ENCODE measurements at places on chromosomes 2 and 18.

DNA sequence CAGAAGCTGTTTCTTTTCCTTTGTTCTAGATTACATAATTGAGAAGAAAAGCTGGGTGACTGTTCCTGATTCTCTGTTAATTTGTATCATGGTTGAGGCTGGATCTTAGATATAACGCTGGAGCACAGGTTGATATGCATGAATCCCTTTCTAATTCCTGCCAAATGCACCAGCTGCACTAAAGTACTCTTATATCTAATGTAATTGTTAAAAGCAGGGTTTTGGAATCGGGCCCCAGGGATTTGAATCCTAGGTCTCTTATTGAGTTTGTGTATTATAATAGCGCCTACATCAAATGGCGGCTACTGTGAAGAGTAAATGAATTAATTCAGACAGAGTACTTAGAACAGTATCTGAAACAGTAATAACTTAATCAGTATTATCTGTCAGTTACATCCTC, 80.4 kb downstream of the MC4R start:
- no peak for DNase-seq

DNA sequence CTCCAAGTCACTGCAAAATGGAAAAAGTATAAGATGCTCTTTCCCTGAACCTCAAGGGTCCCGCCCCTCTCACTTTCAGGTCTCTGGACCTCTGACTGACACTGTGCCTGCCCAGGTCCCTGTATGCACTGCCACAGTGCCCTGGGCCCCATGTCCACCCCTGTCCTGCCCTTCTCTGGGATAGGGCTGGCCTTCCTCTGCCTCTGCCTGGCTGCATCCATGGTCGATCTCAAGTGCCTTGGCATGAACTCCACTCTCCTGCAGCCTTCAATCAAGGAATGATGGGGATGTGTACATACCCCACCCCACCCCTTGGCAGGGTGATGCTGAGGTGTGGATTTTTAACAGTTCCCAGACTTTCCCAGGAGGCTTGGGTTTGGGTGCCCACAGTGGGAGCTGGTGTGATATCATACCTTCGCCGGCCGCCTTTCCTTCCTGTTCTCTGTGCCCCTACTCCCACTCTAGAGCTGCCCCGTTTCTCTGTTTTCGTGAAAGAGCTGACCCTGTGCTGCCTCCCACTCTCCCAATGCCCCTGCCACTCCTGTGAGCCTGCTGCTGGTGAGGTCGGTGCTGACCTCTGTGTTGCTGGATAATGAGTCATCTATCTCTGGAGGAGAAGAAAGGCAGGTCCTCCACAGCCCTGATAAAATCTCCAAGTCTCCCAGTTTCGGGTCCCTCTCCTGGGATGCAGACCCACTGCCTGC, 18.9 kb downstream of the PTPN18 start:
- no peak for DNase-seq

DNA sequence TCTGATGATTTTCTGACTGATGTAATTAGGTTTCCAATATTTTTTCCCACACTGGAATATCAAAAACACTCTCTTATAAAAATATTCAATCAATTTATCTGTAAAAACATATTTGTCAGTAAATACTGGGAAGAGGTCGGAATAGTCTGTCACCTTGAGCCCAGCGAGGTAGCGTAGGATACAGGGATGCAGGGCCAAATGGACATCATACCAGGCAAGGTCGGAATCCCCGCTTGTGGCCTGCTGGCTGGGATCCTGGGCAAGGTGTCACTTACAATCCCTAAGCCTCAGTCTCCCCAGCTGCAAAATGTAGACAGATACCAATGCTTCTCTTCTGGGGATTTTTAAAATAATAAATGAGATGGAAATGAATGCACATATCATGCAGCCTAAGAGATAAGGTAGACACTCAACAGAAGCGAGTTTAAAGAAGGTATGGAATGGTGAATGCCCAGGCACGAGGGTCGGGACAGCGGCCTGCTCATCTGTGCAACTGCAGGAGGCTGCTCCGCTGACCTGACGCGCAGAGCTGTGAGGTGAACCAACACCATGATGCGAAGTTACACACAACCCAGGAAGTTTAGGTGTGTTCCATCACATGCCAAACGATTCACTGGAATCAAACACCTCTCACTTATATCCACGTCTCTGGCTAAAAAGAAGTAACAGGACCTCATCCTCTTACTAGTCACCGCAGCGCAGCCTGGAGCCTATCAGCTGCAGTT, 98.2 kb downstream of the EIPR1 start:
- DNase-seq, result no peak

GRCh38 chr18:76922107-76922506, 99.8 kb downstream of the ZNF236 start:
- DNase-seq, result no peak

DNA sequence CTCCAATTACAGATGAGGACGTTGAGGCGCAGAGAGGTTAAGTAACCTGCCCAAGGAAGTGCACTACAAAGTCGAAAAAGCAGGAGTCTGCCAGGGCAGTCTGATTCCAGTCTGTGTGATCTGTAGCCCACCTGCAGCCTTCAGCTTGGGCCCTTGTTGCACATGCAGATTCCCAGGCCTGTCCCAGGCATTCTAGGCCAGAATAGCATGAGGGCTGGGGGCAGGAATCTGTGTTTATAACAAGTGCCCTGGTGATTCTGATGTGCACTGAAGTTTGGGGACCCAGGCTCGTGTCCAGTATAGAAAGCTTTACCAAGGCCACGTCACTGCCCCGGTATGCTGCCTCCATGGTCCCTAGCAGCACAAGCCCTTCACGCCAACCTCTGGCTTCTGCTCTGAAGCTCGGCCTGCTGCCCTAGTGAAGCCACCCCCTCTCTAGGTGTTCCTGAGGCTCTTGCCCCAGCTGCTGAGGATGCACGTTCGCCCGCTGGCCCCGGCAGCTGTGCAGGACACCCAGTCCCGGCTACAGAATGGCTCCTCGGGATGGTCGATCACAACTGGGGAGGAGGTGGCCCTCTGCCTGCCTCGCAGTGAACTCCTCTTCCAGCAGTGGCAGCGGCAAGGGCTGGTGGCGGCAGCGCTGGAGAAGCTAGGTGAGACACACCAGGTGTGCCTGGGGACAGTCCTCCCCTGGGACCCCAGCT, 4.6 kb downstream of the CHRNG start:
- no peak for DNase-seq

DNA sequence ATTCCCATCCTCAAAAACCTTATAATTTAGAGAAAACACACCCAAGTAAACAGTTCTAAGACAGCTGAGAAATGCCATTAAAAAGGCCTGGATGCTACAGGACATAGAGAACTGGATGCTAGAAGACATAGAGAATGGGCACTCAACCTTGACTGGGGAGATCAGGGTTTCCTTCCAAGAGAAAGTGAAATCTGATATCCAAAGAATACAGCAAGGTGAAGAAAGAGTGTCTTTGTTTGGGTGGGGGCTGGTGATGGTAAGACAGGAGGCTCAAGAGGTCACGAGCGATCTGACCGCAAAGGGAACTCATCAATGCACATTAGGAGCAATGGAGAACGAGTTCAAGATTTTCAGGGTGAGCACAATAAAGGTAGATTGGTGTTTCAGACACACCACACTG, 31.6 kb downstream of the EPB41L3 start:
- DNase-seq, result no peak

- DNase-seq, result no peak
Measured at GRCh38 chr2:232898592-232899543, 28.8 kb downstream of the SNORC start.

- peak; percentile 44 for DNase-seq
Measured at GRCh38 chr2:216922175-216922780, 62.4 kb upstream of the TNP1 start.

GRCh38 chr2:71700658-71701397, 247.5 kb downstream of the DYSF start:
- DNase-seq, result no peak

DNA sequence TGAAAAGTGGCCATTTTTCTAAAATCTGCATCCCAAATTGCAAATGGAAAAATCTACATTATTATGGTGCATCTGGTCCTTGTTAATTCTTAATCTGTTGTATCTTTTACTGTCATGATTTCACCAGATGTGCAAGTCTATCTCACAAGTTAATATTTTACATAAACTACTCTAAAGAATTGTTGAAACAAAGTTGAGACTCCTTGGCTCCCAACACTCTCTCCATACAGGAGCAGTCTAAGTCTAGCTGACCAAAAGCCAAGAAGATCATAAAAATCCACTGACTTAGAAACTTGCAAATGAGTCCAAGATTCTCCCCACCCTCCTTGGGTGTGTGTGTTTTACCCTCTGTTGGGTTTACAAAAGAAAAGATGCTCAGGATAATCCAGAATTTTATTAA, 85.1 kb downstream of the NCKAP5 start:
- DNase-seq, result no peak

DNA sequence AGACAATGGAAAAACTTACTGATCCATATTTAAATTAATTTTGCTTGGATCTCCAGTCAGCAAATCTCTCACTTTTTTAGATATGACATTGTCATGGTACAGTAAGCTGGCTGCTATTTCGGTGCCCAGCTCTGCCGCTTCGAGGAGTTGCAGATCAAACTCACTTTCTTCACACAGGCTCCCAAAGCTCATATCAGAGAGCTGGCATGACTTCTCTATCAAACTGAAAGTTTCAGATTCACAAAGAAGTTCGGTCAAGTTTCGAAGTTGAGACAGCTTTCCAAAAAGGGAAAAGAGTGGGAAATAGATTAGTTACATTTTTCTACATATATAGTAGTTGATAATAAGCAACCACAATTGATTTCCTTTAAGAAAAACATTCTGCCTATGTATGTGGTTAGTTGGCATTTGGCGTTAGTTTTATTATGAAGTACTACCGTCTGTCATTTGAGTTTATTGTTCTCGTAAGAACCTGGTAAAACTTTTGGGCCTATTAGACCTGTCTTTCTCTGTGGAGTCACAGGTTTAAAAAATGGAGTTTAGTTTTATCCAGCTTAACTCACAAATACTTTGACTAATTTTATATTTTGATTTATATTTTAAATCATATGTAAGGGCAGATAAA, 118.8 kb downstream of the ABCA12 start:
- no peak for DNase-seq

DNA sequence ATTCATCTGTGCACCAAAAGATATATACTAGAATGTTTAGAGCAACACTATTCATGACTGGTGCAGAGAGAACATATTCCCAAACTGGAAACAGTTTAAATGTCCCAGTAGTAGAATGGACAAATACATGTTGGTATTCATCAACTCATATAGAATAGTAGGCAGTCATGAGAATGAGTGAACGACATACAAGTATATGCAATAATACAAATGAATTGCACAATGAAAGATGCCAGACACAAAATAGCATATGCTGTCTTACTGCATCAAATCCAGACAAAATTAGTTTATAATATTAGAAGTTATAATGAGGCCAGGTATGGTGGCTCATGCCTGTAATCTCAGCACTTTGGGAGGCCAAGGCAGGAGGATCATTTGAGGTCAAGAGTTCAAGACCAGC, 8.3 kb upstream of the PRKAG3 start:
- DNase-seq, result no peak

DNA sequence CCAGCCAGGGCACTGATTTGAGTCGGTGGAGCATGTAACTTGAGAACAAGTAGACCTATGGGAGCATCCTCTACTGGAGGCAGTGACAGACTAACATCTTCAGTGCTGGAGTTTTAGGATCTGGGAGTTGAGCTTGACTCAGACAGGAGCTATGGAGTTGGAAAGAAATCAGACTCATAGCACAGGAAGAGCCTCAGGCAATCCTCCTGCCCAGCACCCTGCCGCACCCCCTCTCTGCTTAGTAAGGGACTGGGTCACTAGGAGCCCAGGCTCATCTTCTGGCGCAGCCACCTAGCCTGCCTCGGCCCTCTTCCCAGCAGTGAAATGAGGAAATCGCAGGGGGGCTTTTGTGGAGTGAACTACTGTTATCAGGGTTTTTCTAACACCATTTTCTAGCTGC, 3.6 kb downstream of the ARID5A start:
- DNase-seq, result no peak

- DNase-seq, result no peak
Measured at GRCh38 chr2:100936070-100936741, 65.9 kb upstream of the RPL31 start.

GRCh38 chr18:74497324-74497676, 1.1 kb downstream of the CNDP2 start:
- no peak for DNase-seq

DNA sequence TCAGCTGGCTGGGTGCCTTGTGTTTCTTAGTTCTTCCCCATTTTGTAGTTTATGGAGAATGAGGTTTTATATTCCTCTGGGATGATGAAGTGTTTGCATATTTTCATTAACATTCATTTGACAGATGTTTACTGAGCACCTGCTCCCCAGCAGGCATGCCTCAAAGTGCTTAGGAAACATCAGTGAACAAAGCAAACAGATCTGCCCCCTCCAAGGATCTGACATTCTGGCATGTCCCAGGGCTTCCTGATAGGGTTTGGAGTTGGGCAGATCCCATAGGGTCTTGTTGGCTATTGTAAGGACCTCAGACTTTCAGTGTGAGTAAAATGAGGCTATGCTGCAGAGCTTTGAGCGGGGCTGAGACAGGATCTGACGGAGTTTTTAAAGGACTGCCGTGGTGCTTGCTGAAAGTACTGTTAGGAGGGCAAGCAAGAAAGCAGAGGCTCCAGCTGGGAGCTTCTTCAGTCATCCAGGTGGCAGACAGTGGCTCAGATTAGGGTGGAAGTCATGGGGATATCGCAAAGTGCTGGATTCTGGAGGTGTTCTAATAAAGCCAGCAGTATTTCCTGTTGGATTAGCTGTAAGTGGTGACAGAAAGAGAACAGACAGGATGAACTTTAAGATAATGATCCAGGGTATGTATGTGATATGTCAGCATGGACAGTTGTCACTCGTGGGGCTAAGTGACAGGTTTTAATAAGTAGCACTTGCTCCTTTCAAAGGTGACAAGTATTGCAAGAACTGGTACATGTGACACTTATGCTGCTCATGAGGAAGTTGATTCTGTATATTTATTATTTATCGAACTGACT, 11.3 kb upstream of the IAH1 start:
- DNase-seq, result no peak

- no peak for DNase-seq
Measured at GRCh38 chr18:59469463-59470180, 110.6 kb upstream of the LMAN1 start.

DNA sequence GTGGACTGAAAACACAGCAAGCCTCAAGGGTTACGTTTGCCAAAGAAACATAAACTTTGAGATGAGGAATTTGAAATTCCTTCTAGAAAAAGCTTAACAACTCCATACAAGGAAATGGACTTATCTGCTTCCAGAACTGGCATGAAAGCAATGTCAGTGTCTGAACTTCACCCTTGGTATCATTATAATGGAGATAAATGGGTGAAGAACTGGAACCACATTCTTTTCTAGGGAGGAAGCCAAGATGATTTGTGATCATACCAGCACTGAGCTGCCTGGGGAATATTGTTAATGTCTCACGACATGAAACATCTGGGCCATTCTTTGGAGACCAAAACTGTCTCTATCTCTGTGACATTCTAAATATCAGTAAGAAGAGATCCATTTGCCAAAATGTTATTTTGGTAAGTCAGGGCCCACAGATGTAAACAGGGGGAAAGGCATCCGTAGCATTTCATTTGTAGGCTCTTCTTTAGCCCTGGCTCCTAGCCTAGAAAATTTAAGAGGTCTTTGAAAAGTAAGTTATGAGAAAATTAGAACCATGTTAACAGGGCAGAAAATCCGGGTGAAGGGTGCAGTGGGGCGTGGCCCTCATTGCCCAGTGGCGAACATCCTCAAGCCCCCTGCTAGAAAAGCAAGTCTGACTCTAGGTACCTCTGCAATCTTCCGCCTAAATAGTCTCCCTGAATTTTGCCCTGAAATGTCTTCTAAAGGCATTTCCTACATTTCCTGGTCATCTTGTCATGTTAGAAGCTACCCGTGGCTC, 295.3 kb upstream of the EPAS1 start:
- DNase-seq, result no peak

- no peak for DNase-seq
Measured at GRCh38 chr18:29753379-29753778, 1289.2 kb downstream of the DSC3 start.

Data from MM.1S (cell line).